Nucleus accumbens (tissue), 56 donors: ENCODE measurements at places on chromosomes 2 and 18.

- no peak for DNase-seq
These were observed 274.5 kb downstream of the PIK3C3 start for GRCh38 chr18:42229211-42230210.

- no peak for DNase-seq
These were observed 8.4 kb downstream of the RSAD2 start for GRCh38 chr2:6885968-6886367.

GRCh38 chr2:38765149-38765548, 12.9 kb upstream of the GEMIN6 start:
- DNase-seq, result no peak

DNA sequence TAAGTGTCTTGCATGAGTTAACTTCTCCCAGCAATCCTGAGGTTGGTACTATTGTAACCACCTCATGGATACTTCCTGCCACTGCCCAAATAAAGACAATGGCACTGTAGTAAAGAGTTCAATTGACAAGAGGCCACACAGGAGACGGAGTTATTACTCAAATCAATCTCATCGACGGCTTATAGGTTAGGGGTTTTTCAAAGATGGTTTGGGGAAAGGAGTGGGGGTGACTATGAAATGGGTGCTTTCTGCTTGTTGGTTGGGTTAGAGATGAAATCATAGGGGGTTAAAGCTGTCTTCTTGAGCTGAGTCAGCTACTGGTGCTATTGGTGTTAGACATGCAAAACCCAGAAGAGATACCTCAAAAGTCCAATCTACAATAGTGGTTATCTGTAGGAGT, 1258.0 kb upstream of the ZEB2 start:
- DNase-seq, result no peak

- peak; percentile 23 for DNase-seq
These were observed 7.8 kb upstream of the NT5DC4 start for GRCh38 chr2:112712903-112713584.

DNA sequence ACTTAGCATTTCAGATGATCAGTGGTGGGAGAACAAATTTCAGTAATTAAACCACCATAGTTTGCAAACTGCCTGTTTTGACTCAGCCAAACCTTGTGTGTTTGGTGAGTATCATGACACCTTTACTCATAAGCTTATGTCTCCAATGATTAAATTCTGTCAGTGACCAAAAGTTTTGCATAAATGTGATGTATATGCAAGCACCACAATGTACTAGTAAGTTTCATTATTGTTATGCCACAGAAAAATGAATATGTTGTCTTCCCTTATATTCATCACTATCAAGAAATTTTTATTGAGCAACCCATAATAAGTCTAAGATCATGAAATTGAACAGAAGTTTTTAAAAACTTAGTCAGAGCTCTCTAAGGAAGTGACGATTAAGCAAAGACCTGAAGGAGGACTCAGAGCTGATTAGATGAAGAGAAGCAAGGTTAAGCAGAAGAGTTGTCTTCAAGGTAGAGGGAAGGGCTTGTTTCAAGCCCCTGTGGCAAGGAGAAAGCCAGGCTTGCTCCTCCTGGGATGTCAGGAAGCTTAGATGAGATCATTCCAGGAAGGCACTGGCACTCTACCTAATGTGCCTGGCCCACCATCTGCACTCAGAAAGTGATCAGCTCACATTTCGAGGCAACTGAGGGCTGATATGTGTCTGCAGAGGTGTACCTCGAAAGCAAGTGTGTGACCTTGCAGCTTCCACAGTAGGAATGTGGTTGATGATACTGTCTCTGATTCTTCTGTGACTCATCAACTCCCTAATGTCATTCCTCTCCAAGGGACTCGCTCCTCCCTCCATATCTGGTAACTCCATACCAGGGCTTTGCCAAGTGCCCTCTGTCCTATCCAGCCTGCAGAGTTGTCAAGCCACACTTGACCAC, 54.7 kb downstream of the KCTD18 start:
- no peak for DNase-seq

GRCh38 chr18:36314098-36314497, 16.6 kb downstream of the FHOD3 start:
- no peak for DNase-seq
